T-cell (primary cell): ENCODE measurements at places on chromosomes 6 and 20. TPM values are rescaled to one million over a fixed set of nuclear protein-coding genes. Genes with fewer than 3 reads are reported as not detected.
A peak's percentile ranks its signal among the peaks of the same experiment; 100 is the strongest.

DNA sequence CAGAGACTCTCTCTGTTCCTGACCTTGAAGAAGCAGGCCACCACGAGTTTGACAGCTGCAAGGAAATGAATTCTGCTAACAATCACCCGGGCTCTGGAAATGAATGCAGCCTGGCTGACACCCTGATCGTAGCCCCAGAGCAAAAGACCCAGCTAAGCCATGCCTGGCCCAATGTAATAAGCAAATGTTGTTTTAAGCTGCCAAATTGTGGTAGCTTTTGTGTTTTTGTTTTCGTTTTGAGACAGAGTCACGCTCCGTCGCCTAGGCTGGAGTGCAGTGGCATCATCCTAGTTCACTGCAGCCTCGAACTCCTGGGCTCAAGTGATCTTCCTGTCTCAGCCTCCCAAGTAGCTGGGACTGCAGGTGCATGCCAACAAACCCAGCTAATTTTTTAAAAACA, 3.3 kb upstream of the OXT start:
- H3K4me1 ChIP-seq: peaks cover 17% of the 10 kb centered on the region
- H3K36me3 ChIP-seq: no peaks in the 10 kb centered on the region
- no peak overlapping the region for H3K27ac ChIP-seq
- H3K4me3 ChIP-seq: no peak overlapping the region
- no peaks in the 10 kb centered on the region for H3K27me3 ChIP-seq

DNA sequence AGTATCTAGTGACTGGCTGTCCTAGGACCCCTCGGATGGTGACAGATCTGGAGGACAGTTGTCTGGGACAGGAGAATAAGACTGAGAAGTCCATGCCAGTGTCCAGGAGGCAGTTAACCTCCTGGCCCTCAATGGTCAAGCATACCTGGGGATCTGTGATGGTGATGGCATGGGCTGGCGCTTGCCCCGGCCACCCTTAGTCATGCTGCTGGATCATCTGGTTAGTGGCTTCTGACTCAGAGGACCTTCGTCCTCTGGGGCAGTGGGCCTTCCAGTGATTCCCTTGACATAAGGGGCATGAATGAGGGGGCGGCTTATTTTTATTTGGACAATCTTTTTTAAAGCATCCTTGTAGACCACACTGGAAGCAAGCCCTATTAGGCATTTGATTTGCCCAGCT, 24.0 kb upstream of the SF3B5 start:
- no peak overlapping the region for H3K4me3 ChIP-seq
- no peaks in the 10 kb centered on the region for H3K27me3 ChIP-seq
- no peaks in the 10 kb centered on the region for H3K4me1 ChIP-seq
- no peak overlapping the region for H3K27ac ChIP-seq
- no peak for DNase-seq
- no peaks in the 10 kb centered on the region for H3K36me3 ChIP-seq

DNA sequence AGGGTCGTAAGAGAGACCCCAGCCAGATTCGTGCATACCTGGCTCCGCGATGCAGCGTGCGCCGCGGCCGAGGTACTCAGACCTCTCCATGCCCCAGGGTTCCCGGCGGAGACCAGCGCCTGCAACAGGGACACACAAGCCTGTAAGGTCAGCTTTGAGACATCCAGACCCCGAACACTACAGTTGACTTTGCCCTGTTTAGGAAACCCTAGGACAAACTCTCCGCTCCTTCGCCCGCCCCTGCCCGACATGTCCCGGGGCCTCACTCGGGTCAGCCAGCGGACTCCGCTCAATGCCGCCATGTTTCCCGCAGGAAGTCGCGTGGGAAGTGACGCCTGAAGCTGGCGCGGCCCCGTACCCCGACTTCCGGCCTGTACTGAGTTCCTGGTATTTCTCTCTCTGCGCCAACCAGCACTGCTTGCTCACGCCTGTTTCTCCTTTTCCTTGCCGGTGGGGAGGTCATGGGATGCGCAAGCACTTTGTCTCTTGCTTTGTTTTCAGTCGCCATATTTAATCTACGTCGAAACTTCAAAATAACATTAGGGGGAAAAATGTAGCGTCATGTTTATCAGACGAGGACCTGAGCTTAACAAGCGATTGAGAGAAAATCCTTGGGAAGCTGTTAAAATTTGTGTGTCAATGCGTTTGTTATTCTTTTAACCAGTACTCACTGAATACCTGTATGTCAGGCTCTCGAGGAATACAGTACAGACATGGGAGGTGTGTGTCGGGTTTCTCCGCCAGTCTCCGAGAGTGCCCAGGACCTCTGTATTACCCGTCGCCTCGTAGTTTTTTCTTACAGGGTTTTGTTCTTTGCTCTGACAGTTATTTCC, at the start of gene IDH3B:
TSS of gene IDH3B (minus strand) at position 330 of the 833 bp plus-strand sequence. CDS start at position 302, 28 bp downstream.
- DNase-seq: peak; percentile 91
- H3K36me3 ChIP-seq: peaks cover 36% of the 10 kb centered on the region
- H3K4me1 ChIP-seq: peaks cover 18% of the 10 kb centered on the region
- peak within 1 kb of the TSS; percentile 85 for H3K4me3 ChIP-seq
- peak within 1 kb of the TSS; percentile 97 for H3K27ac ChIP-seq

Gene SOBP
- 0.35 TPM for total RNA-seq

DNA sequence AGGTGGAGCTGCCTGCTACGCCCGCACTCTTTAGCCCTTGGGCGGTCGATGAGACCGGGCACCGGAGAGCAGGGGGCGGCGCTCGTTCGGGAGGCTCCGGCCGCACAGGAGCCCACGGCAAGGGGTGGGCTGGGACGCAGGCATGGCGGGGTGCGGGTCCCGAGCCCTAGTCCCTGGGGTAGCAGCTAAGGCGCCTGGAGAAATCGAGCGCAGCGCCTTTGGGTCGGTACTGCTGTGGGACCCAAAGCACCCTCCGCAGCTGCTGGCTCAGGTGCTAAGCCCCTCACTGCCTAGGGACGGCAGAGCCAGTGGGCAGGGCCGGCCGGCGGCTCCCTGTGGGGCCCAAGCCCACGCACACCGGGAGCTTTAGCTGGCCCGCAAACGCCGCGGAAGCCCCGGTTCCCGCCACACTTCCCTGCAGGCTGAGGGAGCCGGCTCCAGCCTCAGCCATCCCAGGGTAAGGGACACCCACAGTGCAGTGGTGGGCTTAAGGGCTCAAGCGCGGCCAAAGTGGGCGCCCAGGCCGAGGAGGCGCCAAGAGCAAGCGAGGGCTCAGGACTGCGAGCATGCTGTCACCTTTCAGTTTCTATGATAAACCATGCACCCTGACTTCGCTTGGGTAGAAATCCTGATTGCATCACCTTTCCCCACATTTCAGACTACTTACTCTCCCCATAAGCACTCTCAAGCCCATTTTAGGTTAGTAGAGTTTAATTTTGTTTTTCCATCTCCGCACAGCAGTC, 52.0 kb downstream of the MYLIP start:
- H3K4me3 ChIP-seq: no peak overlapping the region
- H3K27ac ChIP-seq: peak overlapping the region; percentile 81
- H3K36me3 ChIP-seq: no peaks in the 10 kb centered on the region
- H3K27me3 ChIP-seq: no peaks in the 10 kb centered on the region
- no peak for DNase-seq

- no peak for DNase-seq
- H3K4me3 ChIP-seq: no peak overlapping the region
- H3K27me3 ChIP-seq: no peaks in the 10 kb centered on the region
- no peak overlapping the region for H3K27ac ChIP-seq
- peaks cover 4% of the 10 kb centered on the region for H3K4me1 ChIP-seq
- no peaks in the 10 kb centered on the region for H3K36me3 ChIP-seq
These were observed 812 bp downstream of the MYMX start for GRCh38 chr6:44217332-44218143.

- peak overlapping the region; percentile 81 for H3K27ac ChIP-seq
- peaks cover 14% of the 10 kb centered on the region for H3K4me1 ChIP-seq
- H3K4me3 ChIP-seq: peak overlapping the region; percentile 84
These were observed 80.4 kb upstream of the BTN3A2 start for GRCh38 chr6:26284537-26285142.

Gene PTPRT
- not detected for total RNA-seq

Gene GDAP1L1
- not detected for total RNA-seq

Gene MCCD1
- total RNA-seq: not detected

Gene HMGCLL1
- not detected for total RNA-seq

GRCh38 chr6:37758647-37759046, 60.9 kb upstream of the ZFAND3 start:
- no peaks in the 10 kb centered on the region for H3K4me1 ChIP-seq
- H3K4me3 ChIP-seq: no peak overlapping the region
- H3K36me3 ChIP-seq: no peaks in the 10 kb centered on the region
- H3K27me3 ChIP-seq: peaks cover 17% of the 10 kb centered on the region
- no peak overlapping the region for H3K27ac ChIP-seq

Gene FAM83C
- total RNA-seq: 0.15 TPM

Gene SOX18
- 0.44 TPM for total RNA-seq

DNA sequence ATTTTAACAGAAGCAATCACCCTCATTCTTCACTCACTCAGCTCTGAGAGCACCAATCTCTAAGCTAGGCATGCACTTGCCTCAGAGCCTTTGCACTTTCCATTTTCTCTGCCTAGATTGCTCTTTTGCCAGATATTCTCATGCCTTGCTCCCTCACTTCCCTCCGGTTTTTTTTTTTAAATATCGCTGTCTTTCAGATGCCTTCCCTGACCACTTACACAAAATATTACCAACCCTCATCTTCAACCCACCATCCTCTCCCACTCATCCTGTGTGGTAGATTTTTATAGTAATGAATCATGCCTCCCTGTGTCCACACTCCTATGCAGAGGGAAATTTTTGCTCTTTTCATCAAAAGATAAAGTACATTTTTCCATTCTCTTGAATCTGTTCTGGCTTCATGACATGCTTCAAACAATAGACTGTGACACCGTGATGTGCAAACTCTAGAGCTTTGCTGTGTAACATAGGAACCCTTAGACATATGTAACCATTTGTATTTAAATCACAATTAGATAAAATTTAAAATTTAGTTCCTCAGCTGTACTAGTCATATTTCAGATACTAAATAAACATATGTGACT, 437.1 kb downstream of the UTRN start:
- no peak overlapping the region for H3K27ac ChIP-seq
- no peak overlapping the region for H3K4me3 ChIP-seq
- peaks cover 3% of the 10 kb centered on the region for H3K4me1 ChIP-seq
- H3K27me3 ChIP-seq: no peaks in the 10 kb centered on the region
- no peak for DNase-seq
- H3K36me3 ChIP-seq: peaks cover 18% of the 10 kb centered on the region

- no peak overlapping the region for H3K4me3 ChIP-seq
- no peaks in the 10 kb centered on the region for H3K4me1 ChIP-seq
- H3K27me3 ChIP-seq: peaks cover 4% of the 10 kb centered on the region
- DNase-seq: no peak
These were observed 95.0 kb downstream of the QRSL1 start for GRCh38 chr6:106724337-106724736.

DNA sequence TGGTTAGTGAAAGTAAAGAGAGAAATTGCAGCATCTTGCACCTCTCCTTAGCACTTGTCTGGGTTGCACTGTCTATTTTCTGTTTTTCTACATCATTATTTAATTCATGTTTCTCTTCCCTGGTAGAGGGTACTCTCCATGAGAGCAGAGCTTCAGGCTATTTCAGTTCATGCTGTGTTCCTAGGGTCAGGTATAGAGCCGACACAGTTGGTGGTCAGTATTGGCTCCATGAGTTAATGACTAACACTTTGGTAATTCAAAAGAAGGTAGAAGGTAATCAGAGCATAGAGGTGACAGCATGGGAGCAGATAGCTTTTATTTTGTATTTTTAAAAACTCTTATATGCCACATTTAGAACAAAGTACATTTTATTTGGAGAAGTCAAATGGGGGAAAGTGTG, 42.7 kb downstream of the RIMS1 start:
- H3K27ac ChIP-seq: no peak overlapping the region
- no peaks in the 10 kb centered on the region for H3K27me3 ChIP-seq
- no peaks in the 10 kb centered on the region for H3K4me1 ChIP-seq
- H3K36me3 ChIP-seq: no peaks in the 10 kb centered on the region

DNA sequence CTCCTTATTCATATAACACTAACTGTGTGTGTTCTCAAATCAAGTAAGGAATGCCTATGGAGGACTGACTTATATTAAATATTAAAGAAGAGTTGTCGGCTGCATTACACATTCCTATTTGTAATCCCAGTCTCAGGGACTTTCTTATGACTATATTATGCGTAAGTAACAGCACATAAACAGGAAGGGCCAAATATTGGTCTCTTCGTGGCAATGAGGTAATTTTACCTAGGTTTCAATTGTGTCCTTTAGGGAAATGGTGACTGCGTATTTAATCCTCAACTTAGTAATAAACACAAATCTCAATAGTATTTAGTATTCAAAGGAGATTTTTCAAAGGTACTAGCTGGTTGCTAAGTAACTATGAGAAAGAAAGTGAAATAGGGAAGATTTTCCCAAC, 22.8 kb upstream of the EPM2A start:
- H3K27me3 ChIP-seq: no peaks in the 10 kb centered on the region
- no peak overlapping the region for H3K4me3 ChIP-seq
- no peaks in the 10 kb centered on the region for H3K4me1 ChIP-seq
- no peaks in the 10 kb centered on the region for H3K36me3 ChIP-seq

Gene PAK5
- total RNA-seq: not detected

Gene SERAC1
- total RNA-seq: 3.4 TPM

DNA sequence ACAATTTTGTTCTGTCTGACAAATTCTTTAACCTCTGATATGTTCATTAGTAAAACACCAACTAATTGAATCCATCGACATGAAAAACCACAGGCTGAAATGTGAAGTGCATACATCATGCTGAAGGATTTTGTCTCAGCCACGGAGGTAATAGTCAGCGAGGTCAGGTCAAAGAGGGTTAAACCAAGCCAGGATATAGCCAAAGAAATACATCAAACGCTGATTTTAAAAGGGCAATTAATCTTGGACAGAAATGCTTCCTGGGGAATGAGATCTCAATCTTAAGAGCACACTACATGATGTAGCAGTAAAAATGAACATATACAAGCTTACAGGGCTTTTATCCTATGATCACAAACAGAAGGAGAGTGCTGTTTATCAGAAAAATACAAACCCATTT, 106.7 kb downstream of the PRDM1 start:
- H3K27me3 ChIP-seq: no peaks in the 10 kb centered on the region
- H3K4me1 ChIP-seq: peaks cover 16% of the 10 kb centered on the region
- no peaks in the 10 kb centered on the region for H3K36me3 ChIP-seq
- DNase-seq: no peak
- no peak overlapping the region for H3K27ac ChIP-seq

GRCh38 chr20:2874456-2874855, 1.2 kb downstream of the PTPRA start:
- peaks cover 14% of the 10 kb centered on the region for H3K4me1 ChIP-seq
- H3K36me3 ChIP-seq: no peaks in the 10 kb centered on the region
- DNase-seq: no peak
- H3K27ac ChIP-seq: no peak overlapping the region
- peaks cover 3% of the 10 kb centered on the region for H3K27me3 ChIP-seq
- peak overlapping the region; percentile 80 for H3K4me3 ChIP-seq

Gene SMLR1
- total RNA-seq: not detected

DNA sequence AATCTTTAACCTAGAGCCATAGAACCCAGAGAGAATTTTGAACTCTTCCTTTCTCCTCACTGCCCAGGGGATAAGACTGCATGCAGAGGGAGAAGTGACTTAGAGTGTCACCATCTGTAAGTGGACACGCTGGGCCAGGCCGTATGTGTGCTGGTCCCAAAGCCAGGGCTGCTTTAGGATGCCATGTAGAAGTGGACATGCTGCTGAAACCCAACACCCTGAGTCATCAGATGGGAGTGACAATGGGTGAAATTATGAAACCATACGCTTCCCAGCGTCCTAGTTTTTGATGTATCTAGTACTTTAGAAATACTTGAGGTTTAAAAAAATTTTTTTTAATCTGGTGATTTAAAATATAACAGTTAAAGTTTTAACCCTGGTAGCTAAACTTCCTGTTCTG, 191.1 kb downstream of the FNDC1 start:
- no peak for DNase-seq
- no peaks in the 10 kb centered on the region for H3K27me3 ChIP-seq
- H3K27ac ChIP-seq: no peak overlapping the region
- H3K36me3 ChIP-seq: no peaks in the 10 kb centered on the region
